ENCODE measurements at places on chromosomes 5 and 9.

GRCh38 chr9:111038331-111039230 is at the start of gene LPAR1:
LPAR1 (minus strand) TSS chr9:111038470; CDS start chr9:110972117, 66,353 bp downstream.
- peak; percentile 40 for DNase-seq

GRCh38 chr9:26292943-26293342 is 599.7 kb downstream of the CAAP1 start:
- DNase-seq, result no peak

- DNase-seq, result no peak
Observed at GRCh38 chr5:140240987-140241706, 61.8 kb downstream of the PFDN1 start.

- no peak for DNase-seq
Observed at GRCh38 chr9:12705738-12706391, 12.7 kb downstream of the TYRP1 start.

- no peak for DNase-seq
Observed at GRCh38 chr9:27408001-27408400, 111.1 kb upstream of the EQTN start.

DNA sequence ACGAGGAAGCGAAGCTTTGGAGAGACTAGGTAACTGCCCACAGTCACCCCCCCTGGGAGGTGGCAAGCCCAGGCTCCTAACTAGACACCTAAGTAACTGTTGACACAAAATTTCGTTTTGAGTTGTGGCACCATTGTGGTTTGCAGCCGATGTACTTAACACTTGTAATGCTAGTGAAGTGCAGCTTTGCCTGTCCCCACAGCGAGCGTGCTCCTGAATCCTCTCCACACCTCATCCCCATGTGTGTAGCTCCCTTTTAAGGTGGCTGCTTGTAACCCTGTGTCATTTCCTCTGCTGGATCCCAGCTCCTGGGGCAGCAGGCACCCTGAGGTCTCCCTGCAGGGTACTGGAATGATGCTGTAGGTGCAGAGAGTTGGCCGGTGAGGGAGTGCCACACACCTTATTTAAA is 114.9 kb downstream of the TRIO start:
- peak; percentile 86 for DNase-seq

DNA sequence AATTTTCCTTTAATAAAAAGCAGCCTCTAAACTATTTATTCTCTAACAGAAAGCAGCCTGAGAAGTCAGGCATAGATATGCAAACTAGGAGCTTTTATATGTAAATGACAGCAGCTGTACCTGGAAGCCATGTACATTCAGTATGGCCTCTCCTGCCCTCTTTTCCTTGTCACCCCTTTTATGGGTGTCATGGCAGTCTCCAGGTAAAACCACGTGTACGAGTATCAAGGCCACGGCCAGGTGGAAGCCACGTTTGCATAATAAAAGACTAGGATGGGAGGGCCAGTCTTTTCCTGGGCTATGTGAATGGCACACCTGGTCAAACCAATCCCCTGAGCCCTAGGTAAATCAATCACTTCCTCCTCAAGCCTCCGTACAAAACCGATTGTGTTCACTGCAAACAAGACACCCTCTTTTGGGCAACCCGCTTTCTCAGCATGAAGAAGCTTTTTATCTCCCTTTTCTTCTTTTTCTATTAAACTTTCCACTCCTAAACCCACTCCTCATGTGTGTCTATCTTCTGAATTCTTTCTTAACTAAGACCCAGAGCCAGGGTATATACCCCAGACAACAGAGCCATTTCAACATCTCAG is 419.5 kb upstream of the CTNND2 start:
- no peak for DNase-seq

DNA sequence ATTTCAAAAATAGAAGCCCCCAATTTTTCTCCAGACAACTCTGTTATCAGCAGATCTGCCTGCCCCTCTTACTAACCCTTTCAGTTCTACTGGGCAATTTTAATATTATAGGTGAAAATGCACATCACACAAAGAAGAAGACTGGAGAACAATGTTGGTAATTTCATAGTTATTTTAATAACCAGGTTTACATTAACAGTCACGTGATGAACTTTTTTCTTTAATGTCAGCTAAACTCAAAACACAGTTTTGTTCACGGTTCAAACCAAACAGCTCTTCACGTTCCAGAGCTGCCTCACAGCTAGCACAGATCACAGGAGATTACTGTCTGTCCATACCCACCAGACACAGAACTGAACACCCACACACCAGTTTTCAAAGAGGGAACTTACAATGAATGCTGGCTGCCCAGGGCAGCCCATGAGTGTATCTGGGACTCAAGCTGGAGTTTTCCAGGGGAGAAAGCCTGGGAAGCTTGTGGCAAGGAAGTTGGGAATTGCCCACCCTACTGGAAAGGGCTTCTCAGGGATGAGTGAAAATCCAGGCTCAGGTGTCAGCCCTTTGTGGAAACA is 119.1 kb downstream of the DPYSL3 start:
- no peak for DNase-seq

- no peak for DNase-seq
Observed at GRCh38 chr9:27569406-27569805, 3.9 kb downstream of the C9orf72 start.

- no peak for DNase-seq
Observed at GRCh38 chr5:4207486-4207885, 611.9 kb downstream of the IRX1 start.

DNA sequence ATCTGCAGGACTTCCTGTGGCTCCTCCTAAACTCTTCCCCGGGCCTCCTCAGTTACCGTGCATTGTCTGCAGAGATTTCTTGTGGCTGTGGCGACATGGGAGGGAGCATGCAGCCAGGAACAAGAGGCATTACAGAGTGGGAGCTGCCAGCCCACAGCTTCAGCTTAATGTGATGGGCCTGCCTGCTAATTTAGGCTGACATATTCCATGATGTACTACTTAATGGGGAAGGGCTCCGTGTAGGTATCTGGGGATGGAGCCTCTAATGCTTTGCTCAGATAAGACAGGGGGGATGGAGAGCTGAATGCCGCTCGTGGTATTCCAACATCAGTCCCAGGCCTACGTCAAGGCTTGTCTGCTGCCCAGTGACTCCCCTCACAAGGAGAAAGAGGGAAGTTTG is 137.6 kb upstream of the GPR151 start:
- no peak for DNase-seq

DNA sequence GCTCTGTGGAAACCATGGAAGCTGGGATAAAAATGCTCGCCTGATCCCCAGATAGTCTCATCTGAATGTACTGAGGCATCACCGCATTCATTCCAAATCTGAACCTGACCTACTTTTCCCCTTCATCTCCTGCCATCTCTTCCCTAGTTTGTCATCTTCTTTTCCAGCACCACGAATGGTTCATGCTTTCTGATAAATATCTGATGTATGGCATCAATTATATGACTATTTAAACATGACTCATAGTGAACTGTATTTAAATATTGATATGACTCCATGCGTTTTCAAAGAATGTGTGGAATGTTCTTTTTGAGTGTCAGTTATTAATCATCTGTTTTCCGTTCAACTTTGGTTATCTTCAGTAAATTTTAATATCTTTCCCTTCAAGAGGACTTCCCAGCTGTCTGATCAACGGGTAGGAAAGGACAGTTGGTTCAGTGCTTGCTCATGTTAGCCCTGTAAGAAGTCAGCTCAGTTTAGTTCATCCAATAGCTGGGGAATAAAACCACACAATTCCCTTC is 21.1 kb downstream of the BASP1 start:
- no peak for DNase-seq

DNA sequence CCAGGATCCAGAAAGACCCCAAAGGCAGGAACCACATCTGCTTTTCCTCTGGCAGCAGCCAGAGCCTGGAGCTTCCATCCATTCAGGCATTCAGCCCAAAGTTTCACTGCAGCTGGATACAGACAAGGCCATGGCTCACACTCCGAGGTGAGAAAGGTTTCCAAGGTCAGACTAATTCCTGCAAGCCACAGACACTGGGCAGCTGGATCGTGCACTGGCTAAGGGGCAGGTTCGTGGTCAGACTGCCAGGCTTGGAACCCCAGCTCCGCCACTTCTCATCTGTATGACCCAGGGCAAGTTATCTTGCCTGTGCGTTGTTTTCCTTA is 36.9 kb downstream of the SPOCK1 start:
- no peak for DNase-seq

GRCh38 chr5:24823625-24824024 is 178.8 kb upstream of the CDH10 start:
- no peak for DNase-seq

- no peak for DNase-seq
Observed at GRCh38 chr9:78319197-78320029, 22.5 kb downstream of the PSAT1 start.

GRCh38 chr5:32261198-32261597 is 51.5 kb downstream of the MTMR12 start:
- DNase-seq, result peak; percentile 53

GRCh38 chr5:60024104-60024503 is 130.6 kb upstream of the PDE4D start:
- peak; percentile 14 for DNase-seq

GRCh38 chr9:36609306-36609705 is 36.6 kb downstream of the MELK start:
- DNase-seq, result no peak

Measured in GM12865 (cell line).